ENCODE measurements at places on chromosomes 2 and 18. TPM values are rescaled to one million over a fixed set of nuclear protein-coding genes. Genes with fewer than 3 reads are reported as not detected.

DNA sequence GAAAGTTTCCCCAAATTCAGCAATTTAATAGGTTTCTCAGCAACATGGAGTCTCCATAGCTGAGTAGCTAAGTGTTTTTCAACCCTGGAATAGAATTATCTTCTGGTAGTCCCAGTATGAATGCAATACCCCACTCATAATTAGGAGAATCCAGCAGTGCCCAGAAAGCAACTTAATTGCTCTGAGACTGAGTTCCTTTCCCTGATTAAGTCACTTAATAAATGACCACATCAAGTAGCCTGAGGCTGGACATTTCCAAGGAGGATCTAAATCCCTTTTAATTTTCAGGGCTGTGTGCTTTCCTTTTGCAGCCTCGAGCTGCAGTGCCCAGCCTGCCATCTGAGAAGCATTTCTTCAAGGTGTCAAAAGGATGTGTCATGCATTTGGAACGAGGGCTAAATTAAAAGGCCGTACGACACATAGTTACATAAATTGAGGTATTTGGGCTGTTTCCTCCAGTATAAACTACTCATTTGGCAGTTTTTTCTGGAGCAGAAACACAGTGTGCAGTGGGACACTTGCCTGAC, 17.7 kb upstream of the SIX2 start:
- DNase-seq: no peak

DNA sequence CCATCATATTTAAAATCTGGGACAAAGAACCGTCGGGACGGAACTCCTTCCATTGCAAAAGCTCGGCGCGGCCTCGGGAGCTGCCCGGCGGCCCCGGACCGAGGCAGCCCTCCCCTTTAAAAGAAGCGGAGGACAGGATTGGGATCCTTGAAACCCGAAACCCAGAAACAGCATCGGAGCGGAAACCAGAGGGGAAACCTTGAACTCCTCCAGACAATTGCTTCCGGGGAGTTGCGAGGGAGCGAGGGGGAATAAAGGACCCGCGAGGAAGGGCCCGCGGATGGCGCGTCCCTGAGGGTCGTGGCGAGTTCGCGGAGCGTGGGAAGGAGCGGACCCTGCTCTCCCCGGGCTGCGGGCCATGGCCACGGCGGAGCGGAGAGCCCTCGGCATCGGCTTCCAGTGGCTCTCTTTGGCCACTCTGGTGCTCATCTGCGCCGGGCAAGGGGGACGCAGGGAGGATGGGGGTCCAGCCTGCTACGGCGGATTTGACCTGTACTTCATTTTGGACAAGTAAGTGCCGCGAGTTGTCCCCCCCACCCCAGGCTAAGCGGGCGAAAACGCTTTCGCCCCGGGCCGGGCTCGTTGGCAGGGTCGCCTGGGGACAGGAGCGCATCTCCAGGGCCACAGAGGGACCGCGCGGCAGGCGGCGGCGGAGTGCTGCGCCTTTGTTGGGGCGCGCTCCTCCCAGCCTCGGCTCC, at the start of gene ANTXR1:
TSS of gene ANTXR1 (plus strand) at position 38 of the 698 bp plus-strand sequence. CDS start at position 359, 321 bp downstream.
- DNase-seq: peak; percentile 11

GRCh38 chr2:226450141-226450540, 349.5 kb downstream of the IRS1 start:
- DNase-seq: no peak

DNA sequence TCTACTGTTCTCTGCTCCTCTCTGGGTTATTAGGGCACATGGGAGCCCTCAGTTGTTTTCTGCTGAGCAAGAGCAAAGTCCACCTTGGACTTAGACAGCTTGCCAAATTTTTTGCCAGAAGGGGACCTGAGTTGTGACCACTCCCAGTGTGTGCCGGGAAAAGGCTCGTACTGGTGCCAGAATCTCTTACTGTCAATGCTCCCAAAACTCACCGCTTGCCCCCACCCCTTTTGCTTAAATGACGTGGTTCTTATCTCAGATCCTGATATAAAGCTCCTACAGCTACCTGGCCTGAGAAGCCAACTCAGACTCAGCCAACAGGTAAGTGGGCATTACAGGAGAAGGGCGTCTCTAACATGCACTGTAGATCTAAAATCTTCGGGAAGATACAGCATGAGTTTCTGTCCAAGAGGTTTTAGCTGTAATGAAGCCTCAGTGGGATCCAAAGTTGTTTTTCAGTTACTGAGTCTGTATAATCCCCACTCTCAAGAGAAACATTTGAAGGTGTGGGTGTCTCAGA, at the start of gene REG1A:
TSS of gene REG1A (plus strand) at position 295 of the 520 bp plus-strand sequence. CDS start 374 bp downstream, outside the sequence.
- DNase-seq: no peak

GRCh38 chr2:203719456-203720410, 13.3 kb downstream of the CD28 start:
- peak; percentile 81 for DNase-seq

- no peak for DNase-seq
These were observed 20.2 kb downstream of the USP37 start for GRCh38 chr2:218547978-218548377.

GRCh38 chr2:28276076-28276618, 116.5 kb upstream of the FOSL2 start:
- DNase-seq: no peak

DNA sequence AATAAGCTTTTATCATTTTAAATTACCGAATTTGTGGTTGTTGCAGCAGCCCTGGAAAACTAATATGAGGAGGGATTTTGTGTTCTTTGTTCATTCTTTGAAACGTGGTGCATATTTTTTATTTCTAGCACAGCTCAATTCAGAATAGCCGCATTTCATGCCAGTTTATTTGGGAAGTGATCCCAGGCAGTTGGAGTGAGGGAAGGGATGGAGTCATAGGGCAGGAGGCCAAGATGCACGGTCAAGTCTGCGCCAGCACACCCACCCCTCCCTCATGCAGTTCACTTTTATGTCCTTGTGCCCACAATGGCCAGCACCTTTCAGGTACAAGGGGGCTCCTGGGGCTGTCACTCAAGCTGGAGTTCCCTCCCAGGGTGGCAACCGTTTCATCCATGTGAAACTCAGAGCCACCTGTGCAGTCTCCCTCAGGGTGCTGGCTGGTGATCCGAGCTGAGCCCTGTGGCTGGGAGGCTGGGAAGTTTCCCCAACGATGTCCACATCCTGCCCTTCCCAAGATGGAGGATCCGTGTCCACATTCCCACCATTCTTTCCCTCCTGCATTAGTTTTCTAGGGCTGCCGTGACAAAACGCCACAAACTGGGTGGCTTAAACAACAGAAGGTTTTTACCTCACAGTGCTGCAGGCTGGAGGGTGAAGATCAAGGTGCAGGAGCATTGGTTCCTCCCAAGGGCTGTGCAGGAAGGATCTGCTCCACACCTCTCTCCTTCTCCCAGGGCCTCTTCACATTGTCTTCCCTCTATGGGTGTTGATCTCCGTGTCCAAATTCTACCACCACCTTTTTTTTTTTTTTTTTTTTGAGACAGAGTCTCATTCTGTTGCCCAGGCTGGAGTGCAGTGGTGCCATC, 68.5 kb upstream of the ITGA6 start:
- DNase-seq: no peak

GRCh38 chr18:31419457-31419932, 28.0 kb upstream of the DSG3 start:
- no peak for DNase-seq

DNA sequence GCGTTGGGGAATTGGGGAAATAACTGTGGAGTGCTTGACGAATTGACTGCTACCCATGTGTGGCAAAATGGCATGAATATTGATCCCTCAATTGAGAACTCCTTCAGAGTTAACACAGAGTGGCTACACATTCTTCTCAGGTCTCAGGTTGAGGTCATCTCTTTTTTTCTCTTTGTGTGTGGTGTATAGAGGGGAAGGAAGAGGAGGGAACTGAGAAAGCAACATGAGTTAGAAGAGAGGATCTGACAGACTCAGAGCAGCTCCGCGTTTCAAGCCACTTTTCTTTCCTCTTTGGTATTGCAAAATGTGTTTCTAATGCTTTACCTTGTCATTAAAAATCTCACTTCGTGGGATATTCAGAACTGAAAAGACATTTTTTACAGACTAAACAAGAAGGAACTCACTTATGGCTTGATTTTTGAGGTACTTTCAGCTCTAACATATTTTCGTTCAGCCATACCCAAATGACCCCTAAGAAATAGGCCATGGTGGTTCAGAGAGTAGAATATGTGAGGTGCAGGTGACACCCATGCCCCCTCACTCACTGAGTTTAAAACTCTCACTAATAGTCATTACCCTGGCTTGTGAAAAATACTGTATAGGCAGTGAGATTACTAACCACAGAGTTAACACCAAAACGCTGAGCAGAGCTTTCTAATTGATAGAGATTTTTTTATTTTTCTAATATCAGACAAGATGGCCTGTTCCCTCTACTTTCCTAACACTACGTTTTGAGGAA, 22.5 kb downstream of the STAT4 start:
- DNase-seq: no peak

- DNase-seq: no peak
These were observed 938.1 kb upstream of the SLC39A10 start for GRCh38 chr2:194718881-194719280.

DCC gene
- total RNA-seq: not detected

MERTK gene
- 0.64 TPM for total RNA-seq

RAB31 gene
- 1.8 TPM for total RNA-seq

SLC14A1 gene
- total RNA-seq: 3.6 TPM

SNTG2 gene
- total RNA-seq: 1.3 TPM

UGT1A8 gene
- total RNA-seq: not detected
